ENCODE measurements at places on chromosomes 4 and X.

DNA sequence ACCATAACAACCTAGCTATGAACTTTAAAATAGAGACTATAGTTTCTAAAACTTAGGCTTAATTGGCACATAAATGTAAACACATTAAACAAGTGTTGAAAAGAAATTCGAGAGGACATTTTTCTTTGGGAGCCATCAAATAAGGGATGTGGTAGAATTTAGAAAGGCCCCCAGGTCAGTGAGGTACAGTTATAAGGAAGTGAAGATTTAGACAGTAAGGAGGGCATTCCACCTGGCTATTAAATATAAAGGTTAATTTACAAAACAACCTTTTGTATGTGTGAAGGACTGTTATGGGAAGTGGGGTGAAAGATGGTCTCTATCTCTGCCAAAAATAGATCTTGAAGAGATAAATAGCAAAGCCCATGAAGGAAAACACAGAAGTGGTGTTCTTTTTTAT, 83.9 kb downstream of the AFF1 start:
- no peak for DNase-seq

DNA sequence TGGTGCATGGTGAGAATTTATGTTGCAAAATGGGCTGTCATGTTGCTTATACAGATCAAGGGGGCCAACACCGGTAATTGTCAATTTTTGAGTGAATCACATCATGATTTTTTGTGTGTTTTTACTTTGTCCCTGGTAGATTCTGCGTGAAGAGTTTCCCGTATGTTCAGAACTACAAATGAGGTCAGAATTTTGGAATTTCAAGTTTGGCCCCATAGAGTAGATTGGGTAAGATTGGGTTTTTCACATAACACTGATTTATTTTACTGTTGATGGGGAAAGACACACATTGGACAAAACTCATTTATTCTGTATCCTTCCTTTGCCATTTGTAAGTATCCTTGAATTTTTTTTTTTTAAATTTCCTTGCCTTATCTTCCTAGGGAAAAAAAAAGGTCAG, 158.5 kb upstream of the MXRA5 start:
- DNase-seq, result no peak

DNA sequence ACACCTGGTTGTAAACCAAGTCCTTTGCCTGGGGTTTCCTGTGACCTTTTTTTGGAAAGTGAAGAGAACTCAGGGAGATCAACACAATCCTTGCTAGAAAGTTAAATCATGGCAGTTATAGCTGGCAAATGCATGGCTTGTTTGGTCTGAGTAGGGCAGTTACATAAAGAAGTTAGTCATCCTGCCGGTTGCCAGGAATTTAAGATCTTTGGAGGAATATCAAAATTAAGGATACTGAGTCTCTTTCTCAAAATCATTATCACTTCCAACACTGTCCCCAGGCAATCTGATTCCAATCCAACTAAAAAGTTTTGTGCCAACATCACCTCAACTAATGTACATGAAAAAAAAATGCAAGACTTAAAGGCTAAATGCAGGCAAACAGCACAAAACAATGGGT, 40.3 kb downstream of the C4orf54 start:
- DNase-seq, result no peak

GRCh38 chrX:39830414-39830813, 267.3 kb downstream of the BCOR start:
- no peak for DNase-seq

GRCh38 chrX:1262369-1262768, 6.2 kb upstream of the CSF2RA start:
- no peak for DNase-seq

DNA sequence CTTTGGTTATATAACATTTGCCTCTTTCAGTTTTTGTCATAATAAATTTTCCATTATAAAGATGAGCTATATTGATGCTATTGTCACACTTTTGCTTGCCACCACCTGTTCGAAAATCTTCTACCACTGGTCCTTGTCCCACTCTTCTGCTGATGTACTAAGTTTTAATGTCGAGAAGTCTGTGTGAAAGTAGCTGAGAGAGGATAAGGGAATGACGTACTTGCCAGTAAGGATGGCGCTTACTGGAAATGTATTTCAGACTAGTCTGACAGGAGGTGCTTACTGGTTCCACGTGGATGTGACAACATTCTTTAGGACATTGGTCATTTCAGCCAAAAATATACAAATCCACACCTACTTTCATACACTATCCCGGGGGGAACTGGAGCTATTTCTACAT, 132.7 kb upstream of the NR3C2 start:
- DNase-seq, result no peak

DNA sequence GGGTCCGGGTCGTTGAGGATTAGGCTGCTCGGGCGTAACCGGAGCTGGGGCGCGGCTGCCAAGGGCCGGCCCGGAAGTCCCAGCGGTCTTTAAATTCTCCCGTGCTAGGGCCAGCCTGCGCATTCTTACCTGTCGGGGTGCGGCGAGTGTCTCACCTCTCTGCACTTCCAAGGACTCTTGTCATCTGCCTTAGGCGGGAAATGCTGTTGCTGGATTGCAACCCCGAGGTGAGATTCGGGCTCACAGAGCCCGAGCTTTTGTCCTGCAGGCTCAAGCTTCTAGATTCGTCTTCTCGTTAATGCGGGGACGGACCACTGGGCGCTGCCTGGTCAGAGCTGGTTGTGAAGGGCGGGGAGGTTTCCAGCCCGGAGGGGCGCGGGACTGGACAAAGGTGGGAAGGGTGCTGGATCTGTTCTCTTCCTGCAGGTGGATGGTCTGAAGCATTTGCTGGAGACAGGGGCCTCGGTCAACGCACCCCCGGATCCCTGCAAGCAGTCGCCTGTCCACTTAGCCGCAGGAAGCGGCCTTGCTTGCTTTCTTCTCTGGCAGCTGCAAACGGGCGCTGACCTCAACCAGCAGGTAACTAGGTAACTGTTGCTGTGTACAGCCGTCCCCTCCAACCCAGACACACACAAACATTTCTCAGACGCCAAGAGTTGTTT, at the start of gene ANKRD37:
ANKRD37 (plus strand) TSS at position 118 of the 662 bp plus-strand sequence; CDS start at position 201, 83 bp downstream.
- no peak for DNase-seq

DNA sequence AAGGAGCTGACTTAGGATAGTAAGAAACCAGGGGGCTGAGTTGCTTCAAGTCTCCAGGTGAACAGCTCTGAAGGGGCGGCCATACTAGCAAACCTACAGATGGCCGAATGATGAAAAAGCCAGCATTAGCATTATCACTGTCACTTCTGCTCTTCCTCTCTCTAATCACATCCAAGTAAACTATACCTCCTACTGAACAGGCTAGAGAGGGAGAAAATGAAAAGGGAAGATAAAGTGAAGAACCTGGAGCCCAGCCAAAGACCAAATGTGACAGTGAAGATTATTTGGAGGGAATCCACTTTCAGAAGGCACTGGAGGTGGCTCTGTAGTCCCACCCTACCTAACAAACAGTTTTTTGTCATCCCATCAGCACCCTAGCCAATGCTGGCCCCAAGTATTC, 50.4 kb upstream of the PRPS1 start:
- DNase-seq, result no peak

DNA sequence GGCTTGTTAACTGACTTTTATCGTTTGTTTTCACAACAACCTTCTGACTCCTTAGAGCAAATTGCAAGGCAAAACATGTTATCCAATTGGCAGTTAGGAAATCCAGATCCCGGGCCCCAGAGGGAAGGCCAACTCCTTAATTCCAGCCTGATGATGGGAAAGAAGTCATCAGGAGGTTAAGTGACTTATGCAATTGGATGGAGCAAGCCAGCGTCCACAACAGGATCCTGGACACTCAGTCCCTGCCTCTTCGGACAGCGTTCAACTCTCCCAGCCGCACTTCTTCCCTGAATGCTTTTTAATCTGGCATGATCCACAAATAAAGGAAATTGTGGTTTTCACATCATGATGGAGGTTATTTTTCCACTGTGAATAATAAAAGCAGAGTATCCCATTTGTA, 310.1 kb downstream of the RAB28 start:
- DNase-seq, result no peak

Data from C1 segment of cervical spinal cord (tissue), 14 donors.